ENCODE measurements at places on chromosomes 2 and 18.

GRCh38 chr18:62556397-62556796 lies 33.6 kb downstream of the ZCCHC2 start:
- DNase-seq: no peak

- DNase-seq: no peak
Observed at GRCh38 chr18:74226156-74226555, 65.6 kb downstream of the CYB5A start.

GRCh38 chr2:28592481-28592880 lies 96.6 kb downstream of the PLB1 start:
- no peak for DNase-seq

DNA sequence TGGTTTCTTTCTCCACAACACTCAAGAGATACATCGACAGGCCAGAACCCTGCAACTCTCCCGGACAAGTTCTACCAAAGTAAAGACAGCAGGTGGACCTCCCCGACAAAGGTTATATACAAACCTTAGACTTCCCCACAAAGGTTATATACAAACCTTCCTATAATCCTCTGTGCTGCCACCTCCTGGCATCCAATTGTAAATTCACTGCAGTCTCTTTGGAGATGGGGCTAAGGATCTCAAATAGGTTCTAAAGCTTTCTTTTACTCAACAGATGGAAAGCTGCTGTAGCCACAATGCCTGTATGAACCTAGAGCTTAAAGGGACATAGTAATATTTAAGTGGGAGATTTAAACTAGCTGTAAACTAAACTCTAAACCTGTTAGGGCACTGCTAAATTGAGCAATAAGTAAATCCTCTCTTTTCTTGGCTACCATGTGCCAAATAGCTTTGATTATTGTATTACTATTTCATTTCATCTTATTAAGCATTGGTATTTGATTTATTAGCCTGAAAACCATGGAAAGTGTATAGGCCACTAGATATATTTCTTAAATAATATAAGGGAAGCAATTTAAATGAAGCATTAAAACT lies 9.8 kb upstream of the MREG start:
- DNase-seq: peak; percentile 73

DNA sequence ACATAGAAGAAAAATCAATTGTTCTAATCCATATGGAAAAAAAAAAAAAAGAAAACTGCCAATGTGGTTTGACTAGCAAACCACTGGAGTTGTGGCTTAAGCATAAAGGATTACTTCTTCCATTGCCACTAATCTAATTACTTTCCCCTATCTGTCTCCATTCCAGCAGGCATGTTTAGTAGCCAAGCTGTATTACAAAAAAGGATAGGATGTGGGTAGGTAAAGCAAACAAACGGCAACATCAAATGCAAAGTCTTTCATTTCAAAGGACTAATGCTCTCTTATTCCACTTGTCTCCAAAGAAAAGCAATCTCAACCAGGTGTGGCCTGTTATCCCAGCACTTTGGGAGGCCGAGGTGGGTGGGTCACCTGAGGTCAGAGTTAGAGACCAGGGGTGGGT lies 36.5 kb downstream of the SLC8A1 start:
- DNase-seq: no peak

DNA sequence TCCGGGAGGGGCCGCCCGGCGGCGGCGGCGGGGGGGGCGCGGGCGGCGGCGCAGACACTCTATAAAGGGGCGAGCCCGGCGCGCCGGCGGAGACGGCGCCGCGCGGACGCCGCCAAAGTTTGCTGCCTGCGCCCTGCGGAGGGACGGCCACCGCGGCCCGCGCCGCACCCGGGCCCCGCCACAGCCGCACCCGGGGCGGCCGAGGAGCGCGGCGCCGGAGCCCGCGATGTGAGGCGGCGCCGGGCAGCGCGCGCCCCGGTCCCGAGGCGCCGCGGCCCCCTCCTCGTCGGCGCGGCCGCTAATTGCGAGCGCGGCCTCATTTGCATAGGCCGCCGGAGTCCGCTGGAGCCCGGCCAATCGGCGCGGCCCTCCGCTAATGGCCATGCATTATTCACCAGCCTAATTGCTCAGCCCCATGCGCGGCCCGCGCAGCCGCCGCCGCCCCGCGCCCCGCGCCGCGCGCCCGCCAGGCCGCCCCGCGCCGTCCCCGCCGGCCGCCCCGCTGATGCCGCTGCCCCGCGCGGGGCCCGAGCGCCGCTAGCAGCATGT lies at the start of gene SALL3:
SALL3 (plus strand) TSS at position 89 of the 549 bp plus-strand sequence; CDS start at position 546, 457 bp downstream.
- peak; percentile 79 for DNase-seq
